Pancreas (tissue), 10 donors: ENCODE measurements at places on chromosomes 4 and X. TPM values are rescaled to one million over a fixed set of nuclear protein-coding genes. Genes with fewer than 3 reads are reported as not detected.

INTS6L gene
- total RNA-seq = 4.1 TPM

UGT8 gene
- total RNA-seq = 9.6 TPM

SMIM31 gene
- total RNA-seq = 0.94 TPM

TBX22 gene
- not detected for total RNA-seq
